Stimulated activated CD8-positive, alpha-beta memory T cell treated with anti-CD3 and anti-CD28 coated beads, Interleukin-15, amount 100 ng/mL, for 48 hours (primary cell): ENCODE measurements at places on chromosomes 3 and 15.
A peak's percentile ranks its signal among the peaks of the same experiment; 100 is the strongest.

DNA sequence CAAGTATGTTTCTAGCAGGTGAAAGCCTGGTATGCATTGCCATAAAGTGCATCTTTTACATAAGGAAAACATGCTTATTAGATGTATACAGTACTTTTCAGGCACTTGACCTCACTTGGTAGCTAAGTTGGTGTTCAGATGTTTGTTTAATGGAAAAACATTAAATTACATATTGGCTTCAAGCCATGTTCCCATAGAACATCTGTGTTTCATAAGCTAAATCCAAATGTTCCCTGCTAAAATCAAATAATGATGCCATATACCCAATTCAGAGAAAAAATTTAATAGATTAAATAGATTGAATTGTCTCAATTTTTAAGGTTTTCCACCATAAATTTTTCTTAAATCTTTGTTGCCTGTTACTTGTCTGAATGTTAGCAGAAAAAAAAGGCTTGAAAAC is 19.1 kb upstream of the RPL22L1 start:
- no peak for DNase-seq

- no peak for DNase-seq
Observed at GRCh38 chr3:44339181-44340057, 853 bp downstream of the TCAIM start.

DNA sequence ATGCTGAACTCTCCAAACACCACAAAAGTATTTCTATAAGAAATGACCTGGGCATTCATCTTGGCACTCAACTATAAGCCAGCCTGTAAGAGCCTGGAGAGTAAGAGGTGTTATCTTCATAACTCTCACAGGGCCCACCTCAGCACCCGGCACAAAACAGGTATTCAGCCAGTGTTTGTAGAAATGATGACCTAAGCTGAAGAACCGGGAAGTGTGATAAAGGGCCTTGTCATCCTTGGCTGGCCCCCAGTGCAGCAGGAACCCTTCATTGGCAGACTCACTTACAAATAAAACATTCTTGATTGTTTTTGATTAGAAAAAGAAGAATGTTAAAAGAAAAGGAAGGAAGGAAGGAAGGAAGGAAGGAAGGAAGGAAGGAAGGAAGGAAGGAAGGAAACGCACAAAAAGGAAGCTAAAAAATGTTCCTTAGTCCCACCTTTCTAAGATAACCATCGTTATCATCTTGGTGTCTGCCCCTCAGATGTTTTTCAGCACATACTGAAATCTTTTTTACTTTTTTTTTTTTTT is 52.1 kb downstream of the DAPK2 start:
- no peak for DNase-seq

- DNase-seq: no peak
Observed at GRCh38 chr3:17771177-17772017, 29.0 kb upstream of the TBC1D5 start.

GRCh38 chr3:57079474-57079831 is 19.0 kb downstream of the SPATA12 start:
- DNase-seq: no peak

GRCh38 chr3:115861166-115861733 is 237.9 kb downstream of the GAP43 start:
- no peak for DNase-seq

DNA sequence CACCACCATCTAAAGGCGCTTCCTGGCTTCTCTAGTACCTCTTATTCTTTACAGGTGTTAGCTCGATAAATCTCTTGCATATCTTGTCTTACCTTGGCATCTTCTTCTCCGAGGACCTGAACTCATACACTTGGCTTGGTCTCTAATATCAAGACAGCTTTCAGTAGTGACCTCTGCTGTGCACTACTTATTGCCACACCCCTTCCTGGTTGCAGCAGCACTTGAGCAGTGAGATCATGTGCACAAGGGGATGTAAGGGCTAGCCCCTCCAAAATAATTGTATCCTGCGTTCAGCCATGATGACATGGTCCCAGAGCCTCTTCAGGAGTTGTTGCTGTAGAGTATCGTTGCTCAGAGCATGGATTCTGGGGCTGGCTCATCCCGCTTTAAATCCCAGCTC is 1.3 kb upstream of the PLA1A start:
- DNase-seq: no peak

- no peak for DNase-seq
Observed at GRCh38 chr3:155640098-155640497, 104.8 kb downstream of the PLCH1 start.

GRCh38 chr15:94145046-94145445 is 86.3 kb upstream of the MCTP2 start:
- no peak for DNase-seq

DNA sequence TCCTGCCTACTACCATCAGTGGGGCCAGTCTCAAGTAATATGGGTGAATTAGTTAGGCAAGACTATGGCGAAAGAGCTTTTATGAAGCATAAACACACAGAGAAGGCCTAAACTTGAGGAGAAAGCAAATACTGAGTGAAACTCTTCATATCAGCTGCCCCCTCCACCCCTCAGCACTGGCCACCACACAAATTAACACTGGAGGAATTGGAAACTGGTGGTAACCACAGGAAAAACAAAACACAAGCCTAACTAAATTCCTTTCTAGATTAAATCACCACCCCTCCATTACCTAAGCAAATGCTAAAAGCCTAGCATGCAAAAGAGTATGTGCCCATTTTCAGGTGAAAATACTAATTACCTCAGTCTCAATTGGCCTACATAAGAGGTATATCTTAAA is 774.7 kb upstream of the NECTIN3 start:
- no peak for DNase-seq

DNA sequence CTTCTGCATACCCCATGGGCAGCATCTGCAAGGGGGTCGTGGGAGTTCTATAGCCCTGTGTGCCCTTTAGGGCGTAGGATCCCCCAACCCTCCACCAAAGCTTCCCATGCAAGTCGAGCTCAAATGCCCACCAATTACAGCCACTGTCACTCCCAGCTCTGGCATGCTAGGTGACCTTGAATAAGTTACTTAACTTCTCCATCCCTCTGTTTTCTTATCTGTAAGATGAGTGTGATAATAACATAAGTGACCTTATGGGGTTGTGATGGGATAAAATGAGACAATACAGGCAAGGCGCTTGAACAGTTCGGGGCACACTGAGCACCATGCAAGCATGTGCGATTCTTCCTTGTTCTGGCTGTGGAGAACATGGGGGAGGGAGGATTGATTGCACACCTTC is 74.8 kb upstream of the POMGNT2 start:
- no peak for DNase-seq

GRCh38 chr3:122800706-122801237 is 5.9 kb downstream of the SLC49A4 start:
- DNase-seq: no peak

DNA sequence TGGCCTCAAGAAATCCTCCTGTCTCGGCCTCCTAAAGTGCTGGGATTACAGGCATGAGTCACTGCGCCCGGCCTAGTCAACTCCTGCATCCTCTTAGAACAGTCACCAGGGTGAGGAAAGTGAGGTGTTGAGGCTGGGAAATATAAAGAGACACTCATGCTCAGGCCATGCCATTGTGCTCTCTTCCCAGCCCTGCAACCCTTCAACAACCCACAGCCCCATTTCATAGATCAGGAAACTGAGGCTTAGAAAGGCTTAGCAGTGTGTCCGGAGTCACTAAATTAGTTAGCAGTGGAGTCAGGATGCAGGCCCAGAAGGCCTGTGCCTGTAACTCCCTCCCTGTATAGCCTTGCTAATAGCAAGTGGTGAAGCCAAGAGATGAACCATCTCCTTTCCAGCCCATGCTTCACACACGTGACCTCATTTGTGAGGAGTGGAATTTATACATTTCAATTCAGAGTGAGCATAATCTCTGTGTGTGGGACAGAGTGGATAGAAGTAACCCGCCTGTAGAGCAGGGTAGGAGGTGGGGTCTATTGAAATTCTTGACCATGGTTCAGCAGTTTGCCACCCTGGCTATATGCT is 51.7 kb upstream of the USP3 start:
- DNase-seq: no peak

- DNase-seq: no peak
Observed at GRCh38 chr3:146557745-146558144, 13.3 kb upstream of the PLSCR1 start.

- no peak for DNase-seq
Observed at GRCh38 chr15:66161108-66161507, 92.4 kb downstream of the MEGF11 start.

DNA sequence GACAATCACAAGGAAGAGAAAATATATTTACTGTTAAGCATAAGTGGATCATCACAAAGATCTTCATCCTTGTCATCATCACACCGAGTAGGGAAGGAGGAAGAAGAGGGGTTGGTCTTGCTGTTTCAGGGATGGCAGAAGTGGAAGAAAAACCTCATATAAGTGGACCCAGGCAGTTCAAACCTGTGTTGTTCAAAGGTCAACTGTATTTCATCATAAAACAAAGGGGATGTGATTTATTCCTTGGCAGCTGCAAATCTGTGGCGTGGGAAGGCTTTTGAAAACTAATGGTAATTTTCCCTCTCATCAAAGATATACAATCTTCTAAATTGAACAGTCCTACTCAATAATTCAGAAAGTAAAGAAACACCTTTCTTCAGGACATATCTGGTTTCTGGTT is 129.9 kb upstream of the ABI3BP start:
- DNase-seq: no peak

DNA sequence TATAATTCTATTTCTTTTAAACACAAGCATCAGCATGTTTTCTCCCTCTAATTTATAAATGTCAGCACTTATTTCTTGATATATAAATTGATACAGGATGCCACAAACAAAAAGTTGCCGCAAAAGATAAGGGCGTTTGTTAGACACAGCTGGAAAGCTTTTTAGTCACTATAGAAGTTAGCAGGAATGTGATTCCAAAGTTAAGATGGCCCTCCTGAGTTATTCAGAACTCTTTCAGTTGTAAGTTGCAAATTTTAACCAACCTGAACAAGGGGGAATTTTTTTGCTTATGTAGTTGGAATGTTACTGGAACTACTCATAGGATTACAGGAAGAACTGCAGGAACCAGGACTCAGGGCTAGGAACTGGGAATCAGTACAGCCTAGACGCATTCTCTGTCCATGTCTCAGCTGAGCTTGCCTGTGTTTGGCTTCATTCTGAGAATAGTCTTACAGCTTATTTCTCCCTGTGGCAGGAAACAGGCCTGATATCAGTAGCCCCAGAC is 166.3 kb downstream of the VGLL4 start:
- DNase-seq: no peak

DNA sequence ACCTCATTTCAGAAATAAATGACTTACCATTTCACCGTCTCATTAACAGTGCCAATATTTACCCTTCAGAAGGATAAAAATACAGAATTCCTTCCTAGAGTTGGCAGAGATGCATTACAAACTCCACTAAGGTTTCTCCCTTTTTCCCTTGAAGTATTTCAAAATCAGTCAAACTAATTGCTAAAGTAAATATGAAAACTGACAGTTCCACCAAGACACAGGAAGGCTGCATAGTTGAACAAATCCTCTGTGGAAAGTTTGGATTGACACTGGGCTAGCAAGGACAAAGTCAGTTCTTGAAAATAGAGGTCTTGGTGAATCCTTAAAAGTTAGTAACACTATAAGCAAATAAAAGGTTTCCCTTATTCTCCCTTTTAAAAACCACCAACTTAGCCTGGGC is 34.5 kb downstream of the DCP1A start:
- no peak for DNase-seq

DNA sequence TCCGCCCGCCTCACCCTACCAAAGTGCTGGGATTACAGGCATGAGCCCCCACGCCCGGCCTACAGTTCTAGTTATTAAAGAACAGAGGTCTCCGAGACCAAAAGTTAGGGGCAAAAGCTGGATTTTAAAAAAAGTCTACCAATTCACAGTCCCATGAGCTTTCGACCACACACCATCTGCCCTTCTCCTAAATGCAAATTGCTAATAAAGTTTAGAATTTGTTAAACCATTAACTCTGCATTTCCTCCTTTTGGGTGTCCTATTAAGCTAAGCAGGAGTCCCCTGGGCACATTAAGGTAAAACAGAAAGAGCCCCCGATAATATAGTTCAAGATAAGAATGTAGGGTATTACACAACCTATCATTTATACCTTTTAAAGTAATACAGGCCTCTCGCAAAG is 322.7 kb downstream of the FOXP1 start:
- DNase-seq: no peak

- DNase-seq: no peak
Observed at GRCh38 chr3:66317750-66318376, 97.1 kb downstream of the SLC25A26 start.

- no peak for DNase-seq
Observed at GRCh38 chr3:174436367-174436766, 422.8 kb upstream of the NAALADL2 start.

GRCh38 chr15:48313216-48313615 is 18.0 kb upstream of the DUT start:
- DNase-seq: no peak

DNA sequence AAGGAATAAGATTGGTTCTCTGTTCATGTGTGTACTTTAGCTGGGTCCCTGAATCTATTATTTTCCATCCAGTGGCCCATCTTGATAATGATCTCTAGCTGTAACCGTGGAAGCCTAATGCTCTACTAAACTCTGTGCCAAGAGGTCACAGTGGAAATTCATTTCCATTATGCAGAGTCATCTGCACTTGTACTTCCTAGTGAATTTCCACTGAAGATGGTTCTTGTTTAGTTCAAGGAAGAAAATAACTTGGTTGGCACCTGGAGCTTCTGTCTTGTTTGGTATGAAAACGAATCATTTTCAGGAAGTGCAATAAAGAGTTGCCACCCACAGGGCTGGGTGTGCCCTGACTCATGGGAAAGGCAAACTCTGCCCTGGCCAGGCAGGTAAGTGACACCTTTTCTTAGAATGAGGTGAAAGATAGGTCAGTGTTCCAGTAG is 10.3 kb downstream of the LPP start:
- DNase-seq: no peak

GRCh38 chr3:181622365-181622764 is 89.4 kb upstream of the SOX2 start:
- no peak for DNase-seq

DNA sequence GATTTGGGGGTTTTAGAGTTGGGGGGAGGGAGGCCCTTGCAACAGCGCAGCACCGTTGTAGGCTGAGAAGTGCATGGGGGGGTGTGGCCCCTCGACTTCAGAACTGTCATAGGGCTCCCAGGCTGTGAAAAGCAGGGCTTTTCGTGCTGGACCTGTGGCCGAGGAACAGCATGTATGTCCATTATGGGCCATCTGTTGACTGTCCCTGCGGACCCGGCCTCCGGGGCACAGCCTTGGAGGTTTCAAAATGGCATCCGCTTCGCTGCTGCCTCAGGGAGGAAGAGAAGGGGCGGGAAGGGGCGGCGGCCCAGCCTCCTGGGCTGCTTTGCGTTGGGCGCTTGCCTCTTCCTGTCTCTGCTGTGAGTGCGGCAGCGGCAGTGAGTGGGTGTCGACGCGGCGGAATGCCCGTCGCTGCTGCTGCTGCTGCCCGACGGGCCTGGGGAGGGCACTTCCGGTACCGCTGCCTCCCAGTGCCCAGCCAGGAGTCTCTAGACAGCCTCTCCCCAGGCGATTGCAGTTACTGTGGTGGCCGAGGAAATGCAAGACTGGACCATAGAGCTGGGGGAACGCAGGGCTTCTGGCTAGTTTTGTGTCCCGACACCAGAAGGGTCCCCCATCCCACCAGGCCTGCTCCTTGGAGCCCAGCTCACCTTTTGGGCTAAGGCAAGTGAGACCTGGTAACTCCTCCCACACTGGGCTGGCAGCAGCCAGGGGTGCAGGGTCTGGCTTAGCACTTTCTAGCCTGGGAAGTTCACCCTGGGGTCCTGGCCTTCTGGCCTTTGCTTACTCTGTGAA is 1.9 kb downstream of the GNAI2 start:
- peak; percentile 84 for DNase-seq
